Non-pigmented ciliary epithelial cell (primary cell): ENCODE measurements at places on chromosomes 6 and 20.

DNA sequence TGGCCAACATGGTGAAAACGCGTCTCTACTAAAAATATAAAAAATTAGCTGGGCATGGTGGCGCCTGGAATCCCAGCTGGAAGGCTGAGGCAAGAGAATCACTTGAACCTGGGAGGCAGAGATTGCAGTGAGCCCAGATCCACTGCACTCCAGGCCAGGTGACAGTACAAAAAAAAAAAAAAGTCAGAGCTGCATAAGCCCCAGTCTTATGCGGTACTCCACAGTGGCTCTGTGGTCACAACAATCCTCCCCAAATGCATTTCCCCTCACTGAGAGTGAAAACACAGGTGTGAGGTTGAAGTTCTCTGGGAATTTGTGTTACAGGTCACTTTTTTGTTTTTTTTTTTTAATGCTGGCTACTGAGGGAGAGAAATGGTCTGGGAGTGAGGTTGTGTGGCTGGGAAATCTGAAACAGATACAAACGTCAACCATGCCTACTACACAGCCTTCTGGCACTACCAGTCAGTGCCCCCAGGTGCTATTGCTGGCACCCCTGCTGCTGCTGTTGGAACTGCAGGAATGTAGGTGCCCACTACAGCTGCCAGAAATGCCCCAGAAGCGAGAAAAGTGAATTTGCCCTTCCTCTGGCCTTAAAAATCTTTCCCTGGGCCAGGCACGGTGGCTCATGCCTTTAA lies 5.7 kb downstream of the MRPS26 start:
- DNase-seq, result no peak

DNA sequence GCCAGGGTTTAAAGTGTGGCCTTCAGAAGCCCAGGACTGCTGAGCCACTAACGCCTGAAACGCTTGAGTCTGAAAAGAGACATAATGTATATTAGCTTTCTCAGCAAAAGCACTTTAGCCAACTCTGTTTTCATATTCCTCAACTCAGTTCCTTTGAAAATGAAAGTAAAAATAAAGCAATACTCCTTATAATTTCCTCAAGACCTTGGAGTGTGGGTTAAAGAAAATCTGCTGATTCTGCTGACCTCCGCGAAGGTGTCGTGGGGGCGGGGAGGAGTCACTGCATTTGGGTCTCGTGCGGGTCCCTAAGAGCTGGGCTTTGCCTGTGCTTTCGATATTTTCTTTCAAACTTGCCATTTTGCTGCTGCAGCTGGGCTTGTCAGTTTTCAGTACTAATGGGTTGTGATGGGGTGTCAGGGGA lies 142.2 kb upstream of the ARID1B start:
- no peak for DNase-seq

DNA sequence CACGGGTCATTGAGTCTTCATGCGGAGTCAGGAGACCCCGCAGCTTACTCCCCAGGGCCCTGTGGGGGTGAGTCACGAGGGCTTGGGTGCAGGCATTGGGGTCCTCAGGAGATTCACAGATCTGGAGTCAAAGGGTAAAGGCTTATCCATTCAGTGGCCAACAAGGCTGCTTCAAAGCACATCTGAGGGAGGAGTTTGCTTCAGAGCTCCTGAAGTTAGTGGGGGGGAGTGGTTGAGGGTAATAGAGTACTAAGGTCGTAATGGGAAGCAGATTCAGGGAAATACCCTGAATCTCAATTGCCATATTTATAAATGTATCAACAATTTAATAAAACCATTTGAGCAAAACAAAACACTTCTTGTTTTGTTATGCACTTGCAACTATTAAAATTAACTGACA lies 37.3 kb downstream of the SH3BGRL2 start:
- DNase-seq, result no peak

GRCh38 chr20:9180481-9181257 lies 111.8 kb downstream of the PLCB4 start:
- no peak for DNase-seq

DNA sequence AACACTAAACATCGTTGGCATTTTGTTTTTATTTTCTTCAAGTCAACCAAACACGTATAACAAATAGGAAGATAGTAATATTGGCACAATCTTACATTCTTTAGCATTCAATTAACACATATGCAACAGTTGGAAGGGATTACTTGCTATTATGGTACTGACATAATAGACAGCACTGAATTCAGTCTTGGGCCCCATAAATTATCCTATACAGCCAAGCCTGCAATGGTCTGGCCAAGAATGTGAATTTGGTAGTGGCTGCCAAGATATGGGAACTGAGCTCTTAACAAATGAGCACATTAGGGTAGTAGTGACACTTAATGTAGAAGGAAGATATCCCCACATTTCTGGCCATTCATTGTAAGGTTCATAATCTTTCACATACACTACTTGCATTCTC lies 44.8 kb upstream of the ARHGAP18 start:
- DNase-seq, result no peak

GRCh38 chr6:42764911-42765648 lies 16.8 kb upstream of the BICRAL start:
- no peak for DNase-seq

DNA sequence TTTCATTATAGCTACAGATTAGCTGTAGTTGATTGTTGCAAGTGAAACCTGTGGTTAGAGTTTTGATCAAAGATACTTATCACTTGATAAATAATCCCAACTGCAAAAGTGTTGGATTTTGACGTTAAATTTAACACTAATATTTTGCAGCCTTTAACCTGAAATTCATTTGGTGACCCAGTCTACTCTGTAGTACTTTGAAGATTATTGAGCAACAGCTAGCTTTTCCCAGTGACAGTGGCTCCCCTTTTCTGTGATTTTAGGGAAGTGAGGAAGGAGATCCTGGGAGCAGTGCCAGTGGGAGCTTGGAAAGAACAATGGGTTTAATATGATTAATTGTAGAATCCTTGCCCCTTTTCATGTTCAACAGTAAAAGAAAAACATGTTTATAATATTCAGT lies 76.9 kb downstream of the NCOA3 start:
- DNase-seq, result no peak

- DNase-seq, result no peak
Measured at GRCh38 chr20:36571564-36572504, 1.6 kb upstream of the TGIF2 start.

- no peak for DNase-seq
Measured at GRCh38 chr20:49496553-49497397, 14.3 kb upstream of the KCNB1 start.

DNA sequence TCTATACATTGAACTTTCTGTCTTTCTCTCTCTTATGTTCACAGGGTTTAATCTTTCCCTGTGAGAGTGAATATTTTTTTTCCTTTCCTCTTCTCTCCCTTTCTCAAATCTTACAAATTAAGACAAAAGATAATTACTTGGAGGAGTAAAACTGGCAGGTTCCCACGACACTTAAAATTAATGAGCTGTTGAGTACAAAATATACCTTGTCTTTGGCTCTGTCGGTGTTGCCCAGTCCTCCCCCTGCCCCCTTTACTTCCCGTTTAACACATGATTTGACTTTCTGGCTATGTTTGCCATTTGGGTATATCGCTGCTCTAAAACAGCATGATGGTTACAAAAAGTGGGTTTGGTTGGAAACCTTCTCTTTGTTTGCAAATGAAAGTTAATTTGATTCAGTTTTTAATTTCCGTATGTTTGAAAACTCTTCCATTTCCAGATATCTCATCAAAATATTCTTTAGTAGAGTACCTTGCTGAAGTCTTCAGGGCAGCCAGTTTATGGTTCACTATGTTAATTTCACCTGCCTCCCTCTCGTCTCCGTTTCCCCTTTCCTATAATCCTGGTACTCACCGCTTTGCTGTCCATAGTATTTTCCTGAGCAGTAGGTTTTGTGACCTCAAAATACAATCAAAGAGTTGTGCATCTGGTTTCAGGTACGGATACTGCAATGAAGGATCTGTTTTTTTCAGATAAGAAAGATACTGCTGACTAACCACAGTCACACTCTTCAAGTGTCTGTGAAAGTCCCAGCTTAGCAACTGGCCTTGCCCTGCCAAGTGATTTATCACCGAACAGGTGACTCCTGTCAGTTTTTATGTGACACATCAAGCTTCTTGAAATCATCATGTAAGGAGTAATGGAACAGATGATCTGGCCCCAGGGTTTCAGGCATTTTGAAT lies 181.2 kb downstream of the DTNBP1 start:
- DNase-seq, result no peak

DNA sequence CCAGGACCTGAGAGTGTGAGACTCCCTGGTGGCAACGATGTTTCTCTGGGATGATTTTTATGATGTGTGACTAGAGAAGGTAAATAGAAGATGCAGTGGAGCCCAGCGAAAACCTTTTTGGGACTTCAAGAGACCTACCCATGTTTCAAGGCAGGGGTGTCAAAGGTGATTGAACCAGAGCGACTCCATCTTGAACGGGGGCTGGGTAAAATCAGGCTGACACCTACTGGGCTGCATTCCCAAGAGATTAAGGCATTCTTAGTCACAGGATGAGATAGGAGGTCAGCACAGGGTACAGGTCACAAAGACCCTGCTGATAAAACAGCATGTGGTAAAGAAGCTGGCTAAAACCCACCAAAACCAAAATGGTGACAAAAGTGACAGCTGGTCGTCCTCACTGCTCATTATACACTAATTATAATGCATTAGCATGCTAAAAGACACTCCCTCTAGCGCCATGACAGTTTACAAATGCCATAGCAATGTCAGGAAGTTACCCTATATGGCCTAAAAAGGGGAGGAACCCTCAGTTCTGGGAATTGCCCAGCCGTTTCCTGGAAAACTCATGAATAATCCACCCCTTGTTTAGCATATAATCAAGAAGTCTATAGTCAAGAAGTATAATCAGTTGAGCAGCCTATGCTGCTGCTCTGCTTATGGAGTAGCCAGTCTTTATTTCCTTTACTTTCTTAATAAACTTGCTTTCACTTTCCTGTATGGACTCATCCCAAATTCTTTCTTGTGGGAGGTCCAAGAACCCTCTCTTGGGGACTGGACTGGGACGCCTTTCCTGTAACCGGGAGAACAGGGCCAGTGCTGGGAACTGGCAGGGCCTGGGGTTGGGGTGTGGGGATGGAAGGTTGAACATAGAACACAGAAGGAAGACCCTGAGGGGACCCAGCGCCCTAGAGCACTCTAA lies 526.4 kb downstream of the QKI start:
- DNase-seq, result no peak

GRCh38 chr6:39422238-39422637 lies 99.7 kb upstream of the KCNK16 start:
- no peak for DNase-seq

DNA sequence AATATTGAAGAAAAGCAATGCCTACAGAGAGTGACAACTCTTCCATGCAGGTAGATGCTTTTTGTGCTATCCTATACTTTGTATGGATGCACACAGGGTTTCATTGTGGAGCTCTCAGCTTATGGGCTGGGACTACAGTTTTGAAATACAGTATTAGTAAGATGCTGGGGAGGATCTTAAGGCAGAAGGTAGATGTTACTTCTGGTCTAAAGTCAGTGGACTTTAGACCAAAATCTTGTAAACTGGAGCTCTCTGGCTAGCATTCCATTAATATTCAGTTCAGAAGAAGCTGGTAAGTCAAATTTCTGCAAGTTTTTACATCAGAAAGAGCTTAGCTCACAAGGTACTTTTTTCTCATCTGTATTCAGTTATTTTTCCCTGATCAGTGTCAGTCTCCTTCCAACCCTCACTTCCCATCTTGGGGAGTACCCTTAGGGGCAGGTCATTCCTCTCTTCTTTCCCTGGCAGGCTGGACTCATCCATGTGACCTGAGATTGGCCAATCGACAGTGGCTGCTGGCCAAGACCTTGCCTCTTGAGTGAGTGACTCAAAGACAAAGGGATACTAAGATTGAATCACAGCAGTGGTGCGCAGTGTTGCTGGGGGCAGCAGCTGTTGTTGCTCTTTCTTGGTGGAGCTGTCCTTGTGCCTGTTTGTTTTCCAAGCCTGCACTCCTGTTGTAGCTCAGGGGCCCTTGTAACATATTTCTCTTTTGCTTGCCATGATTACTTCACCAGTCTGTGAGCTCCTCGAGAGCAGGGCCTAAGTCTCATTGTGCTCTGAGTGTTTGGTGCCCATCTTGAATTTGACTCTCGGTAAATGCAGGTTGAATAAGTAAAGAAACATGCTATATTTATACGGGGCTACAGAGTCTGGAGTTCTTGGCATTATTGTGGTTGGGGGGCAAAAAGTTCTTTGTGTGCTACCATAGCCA lies 2.8 kb upstream of the PHF20 start:
- DNase-seq, result peak; percentile 88

DNA sequence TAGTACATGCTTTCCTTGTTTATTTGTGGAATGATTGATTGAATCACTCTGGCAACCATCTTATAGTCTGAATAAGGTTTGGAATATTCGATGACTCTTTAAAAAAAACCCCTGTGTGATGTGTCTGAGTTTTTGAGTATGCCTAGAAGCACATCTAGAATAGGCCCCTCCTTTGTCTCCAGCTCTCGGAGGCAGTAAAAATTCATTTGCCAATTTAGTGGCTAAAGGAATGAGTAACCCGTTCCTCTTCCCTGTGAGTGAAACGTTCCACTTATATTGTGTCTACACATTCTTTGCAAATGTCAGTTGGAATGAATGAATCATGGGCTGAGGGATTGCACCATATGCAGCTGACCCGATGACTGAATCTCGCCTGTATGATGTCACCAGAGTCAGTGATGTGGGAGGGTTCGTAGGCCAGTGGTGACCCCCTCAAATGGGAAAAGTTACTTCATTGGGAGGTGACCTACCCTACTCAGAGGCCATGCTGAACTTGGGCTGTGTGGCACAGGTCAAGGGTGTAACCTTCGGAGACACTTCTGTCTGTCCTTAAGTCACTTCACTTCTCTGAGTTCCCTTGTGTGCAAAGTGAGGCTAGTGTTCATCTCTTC lies 21.6 kb downstream of the MOCS3 start:
- peak; percentile 99 for DNase-seq

GRCh38 chr6:21972516-21972915 lies 324.3 kb downstream of the PRL start:
- no peak for DNase-seq
